ENCODE measurements at places on chromosomes 5 and 9. TPM values are rescaled to one million over a fixed set of nuclear protein-coding genes. Genes with fewer than 3 reads are reported as not detected.

Gene FBLL1
- total RNA-seq: 8.6 TPM

Gene PCDHB7
- 0.19 TPM for total RNA-seq

Gene ACTBL2
- total RNA-seq: not detected

Gene GABRA1
- 17.3 TPM for total RNA-seq
